ENCODE measurements at places on chromosomes 3 and 15. TPM values are rescaled to one million over a fixed set of nuclear protein-coding genes. Genes with fewer than 3 reads are reported as not detected.

Gene VIPR1
- total RNA-seq = 0.54 TPM

Gene NOX5
- total RNA-seq = 1.4 TPM

Gene ADIPOQ
- not detected for total RNA-seq

Gene DISP2
- total RNA-seq = 1.8 TPM

DNA sequence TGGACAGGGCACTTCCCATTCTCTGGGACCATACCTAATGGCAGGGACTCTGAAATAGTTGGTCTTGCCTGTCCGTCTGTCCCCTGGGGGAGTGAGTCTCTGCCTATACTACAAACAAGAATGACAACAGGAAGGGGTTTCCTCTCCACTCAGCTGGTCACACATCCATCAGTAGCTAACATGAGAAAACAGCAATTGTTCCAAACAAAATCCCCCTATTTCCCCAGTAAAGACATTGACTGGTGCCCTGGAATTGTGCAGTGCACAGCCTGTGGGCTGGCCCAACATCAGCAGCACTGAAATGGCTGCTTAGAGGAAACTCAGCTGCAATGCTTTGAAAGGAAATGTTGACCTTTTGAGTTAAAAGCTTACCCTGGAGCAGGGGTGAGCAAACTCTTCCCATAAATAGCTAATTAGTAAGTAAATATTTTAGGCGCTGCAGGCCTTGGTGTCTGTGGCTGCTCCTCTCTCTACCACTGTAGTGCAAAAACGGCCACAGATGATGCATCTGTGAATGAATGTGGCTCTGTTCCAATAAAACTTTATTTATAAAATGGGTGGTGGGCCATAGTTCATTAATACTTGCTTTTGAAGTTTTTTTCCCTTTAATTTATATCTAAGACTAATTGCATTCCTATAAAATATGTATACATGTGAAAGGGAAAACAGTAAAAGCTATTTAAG is 174.3 kb downstream of the KLF13 start:
- no peaks in the 10 kb centered on the region for H3K27me3 ChIP-seq
- H3K4me1 ChIP-seq = peaks cover 6% of the 10 kb centered on the region
- no peak overlapping the region for H3K4me3 ChIP-seq
- H3K36me3 ChIP-seq = no peaks in the 10 kb centered on the region
- no peak overlapping the region for H3K27ac ChIP-seq
